ENCODE measurements at places on chromosomes 12 and 14.

GRCh38 chr14:73661872-73662271 lies 17.1 kb downstream of the DNAL1 start:
- no peak for DNase-seq

- DNase-seq: no peak
Measured at GRCh38 chr12:60872850-60873713, 1277.3 kb downstream of the SLC16A7 start.

- no peak for DNase-seq
Measured at GRCh38 chr12:25810683-25811082, 147.8 kb upstream of the RASSF8 start.

GRCh38 chr14:105492031-105492970 lies 1.3 kb downstream of the TEDC1 start:
- DNase-seq: no peak

GRCh38 chr12:50542448-50542847 lies 37.7 kb downstream of the DIP2B start:
- DNase-seq: no peak

DNA sequence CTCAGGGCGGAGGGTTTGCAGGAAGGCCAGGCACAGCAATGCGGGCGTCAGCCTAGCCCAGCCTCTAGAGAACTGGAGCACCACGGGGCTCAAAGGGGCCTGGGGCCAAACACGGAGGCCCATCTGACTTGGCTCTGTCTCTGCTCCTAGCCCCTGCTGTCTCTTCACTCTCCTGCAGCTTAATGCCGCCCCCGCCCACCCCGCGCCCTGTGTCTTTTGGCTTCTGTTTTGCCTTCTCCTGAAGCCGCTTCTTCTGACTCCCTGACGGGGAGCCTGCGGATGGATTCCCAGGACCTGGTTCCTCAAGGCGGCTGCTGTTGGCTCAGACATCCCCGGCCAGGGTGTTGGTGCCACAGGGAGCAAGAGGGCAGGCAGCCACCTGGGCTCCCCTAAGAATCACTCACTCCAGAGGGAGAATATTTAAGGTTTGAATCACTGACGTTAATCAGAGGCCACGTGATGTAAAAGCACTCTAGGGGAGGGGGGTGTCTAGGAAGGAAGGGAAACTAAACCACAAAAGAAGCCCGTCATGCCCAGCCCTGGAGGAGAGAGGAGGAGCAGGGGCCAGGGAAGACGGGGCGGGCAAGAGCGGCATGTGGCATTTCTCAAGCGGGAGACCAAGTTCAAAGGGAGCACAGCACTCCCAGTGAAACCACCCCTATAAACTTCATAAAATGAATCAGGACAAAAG lies 36.9 kb upstream of the PRMT8 start:
- DNase-seq: no peak

- no peak for DNase-seq
Measured at GRCh38 chr12:68481181-68481941, 129.3 kb upstream of the RAP1B start.

GRCh38 chr14:66600416-66600815 lies 92.5 kb downstream of the GPHN start:
- no peak for DNase-seq

DNA sequence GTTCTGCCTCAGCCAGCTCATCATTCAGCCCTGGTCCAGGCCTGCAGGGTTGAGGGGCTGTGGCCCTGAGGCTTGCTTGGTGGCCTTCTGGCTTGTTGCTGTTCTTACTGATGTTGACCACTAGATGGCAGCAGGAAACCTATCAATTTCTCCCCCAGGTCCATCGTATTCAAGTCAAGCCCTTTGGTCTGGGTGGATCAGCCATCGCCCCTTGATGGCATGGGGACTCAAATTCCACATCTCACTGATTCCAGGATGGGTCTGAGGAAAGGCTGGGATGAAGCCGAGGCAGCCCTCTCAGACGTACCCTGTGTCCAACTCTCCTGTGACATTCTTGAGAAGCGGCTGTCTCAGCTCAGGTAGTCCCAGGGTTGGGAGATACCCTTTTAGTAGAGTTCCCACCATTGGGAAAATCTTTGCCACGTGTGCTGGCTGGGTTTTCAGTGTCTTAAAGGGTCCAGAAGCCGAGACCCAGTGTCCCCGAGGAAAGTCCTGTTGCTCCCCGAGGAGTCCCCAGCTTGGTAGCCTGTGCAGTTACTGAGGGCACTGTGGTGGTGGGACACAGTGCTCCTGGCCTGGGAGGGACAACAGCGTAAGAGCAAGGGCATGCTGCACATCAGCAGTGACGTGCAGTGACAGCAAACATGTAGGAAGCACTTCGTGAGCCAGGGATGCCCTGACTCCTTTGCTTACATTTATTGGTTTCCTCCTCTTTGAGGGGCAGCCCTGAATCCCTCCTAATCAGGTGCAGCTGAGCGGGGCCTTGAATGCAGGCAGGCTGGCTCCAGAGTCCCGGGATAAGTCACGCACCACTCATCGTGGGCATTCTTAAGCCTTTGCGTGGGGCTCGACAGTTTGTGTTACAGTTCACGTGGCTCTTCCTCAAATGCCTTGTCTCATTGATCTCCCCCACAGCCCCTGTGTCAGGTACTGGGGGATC lies 58.6 kb downstream of the TSPAN9 start:
- DNase-seq: no peak

GRCh38 chr14:101475456-101476257 lies 85.6 kb upstream of the DIO3 start:
- DNase-seq: no peak

GRCh38 chr14:50025776-50026175 lies 90.6 kb downstream of the VCPKMT start:
- DNase-seq: no peak

DNA sequence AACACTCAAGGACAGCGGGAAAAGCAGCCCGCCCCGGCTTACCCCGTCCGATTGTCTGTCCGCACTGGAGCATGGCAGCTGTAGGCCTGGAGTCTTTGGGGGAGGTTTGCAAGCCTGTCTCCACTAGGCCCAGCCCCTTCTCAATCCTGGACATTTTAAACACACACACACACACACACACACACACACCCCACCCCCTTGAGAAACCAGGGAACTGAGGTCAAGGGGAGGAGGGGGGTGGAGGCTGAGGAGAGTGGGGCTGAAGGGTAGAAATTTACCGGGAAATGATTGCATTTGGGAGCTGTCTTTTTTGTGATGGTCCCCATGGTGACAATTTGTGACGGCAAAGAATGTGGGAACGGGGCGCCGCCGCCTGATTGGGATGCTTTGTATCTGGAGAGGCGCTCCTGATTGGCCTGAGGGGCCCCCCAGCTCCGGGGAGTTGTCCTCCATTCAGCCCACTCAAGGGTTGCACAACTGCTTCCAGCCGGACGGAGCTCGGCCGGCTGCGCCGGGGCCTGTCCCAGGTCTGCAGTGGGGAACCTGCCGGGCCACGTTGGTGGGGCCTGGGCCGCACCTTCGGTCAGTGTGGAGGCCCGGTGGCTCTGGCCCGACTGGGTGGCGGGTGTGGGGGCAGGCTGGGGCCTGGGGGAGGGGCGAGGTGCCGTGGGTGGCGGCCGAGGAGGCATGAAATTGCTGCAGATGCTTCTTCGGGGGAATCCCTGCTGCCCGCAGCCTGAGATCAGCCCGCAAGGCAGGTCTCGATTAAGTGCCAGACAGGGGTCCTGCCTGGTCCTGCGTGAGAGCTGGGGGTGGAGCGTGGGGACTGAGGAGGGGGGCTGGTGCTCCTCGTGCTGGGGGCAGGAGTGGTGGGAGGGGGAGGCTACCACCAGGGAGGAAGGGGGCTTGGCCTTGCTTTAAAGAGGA lies at the start of gene FAM181A:
Gene FAM181A (plus strand): TSS at position 472 of the 927 bp plus-strand sequence. CDS start 942 bp downstream, outside the sequence.
- DNase-seq: no peak

GRCh38 chr12:106245767-106246166 lies 2.1 kb downstream of the CKAP4 start:
- no peak for DNase-seq

DNA sequence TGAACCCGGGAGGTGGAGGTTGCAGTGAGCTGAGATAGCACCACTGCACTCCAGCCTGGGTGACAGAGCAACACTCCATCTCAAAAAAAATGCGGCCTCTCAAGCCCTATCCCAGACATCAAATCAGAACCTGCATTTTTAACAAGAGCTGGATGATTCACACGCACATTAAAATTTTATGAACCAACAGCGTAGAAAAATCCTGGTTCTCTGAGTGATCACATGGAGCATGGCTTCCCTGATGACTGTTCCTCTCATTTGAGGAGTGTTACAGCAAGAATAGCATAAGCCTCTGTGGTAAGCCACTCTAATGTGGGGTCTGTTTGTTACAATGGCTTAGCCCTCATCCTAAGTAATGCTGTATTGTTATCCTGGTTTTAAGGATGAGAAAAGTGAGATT lies 163.6 kb downstream of the BRMS1L start:
- no peak for DNase-seq

GRCh38 chr14:71923513-71923912 lies 8.7 kb upstream of the RGS6 start:
- no peak for DNase-seq

DNA sequence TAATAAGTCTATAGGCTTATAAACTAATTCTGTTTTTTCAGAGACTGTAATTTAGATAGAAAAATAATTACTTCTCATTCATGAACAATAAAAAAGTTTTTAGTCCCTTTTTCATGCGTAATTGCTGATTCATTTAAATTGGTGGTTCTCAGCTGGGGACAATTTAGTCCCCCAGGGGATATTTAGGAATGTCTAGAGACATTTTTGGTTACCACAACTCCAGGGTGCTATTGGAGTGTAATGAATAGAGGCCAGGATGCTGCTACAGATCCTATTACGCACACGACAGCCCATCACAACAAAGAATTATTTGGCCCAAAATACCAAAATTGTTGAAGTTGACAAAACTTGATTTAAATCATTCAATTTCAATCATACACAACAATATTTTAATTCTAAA lies 22.8 kb upstream of the VCPKMT start:
- no peak for DNase-seq

GRCh38 chr14:89417465-89418225 lies 612 bp upstream of the FOXN3 start:
- peak; percentile 33 for DNase-seq

GRCh38 chr12:91685917-91686316 lies 459.7 kb downstream of the BTG1 start:
- no peak for DNase-seq

DNA sequence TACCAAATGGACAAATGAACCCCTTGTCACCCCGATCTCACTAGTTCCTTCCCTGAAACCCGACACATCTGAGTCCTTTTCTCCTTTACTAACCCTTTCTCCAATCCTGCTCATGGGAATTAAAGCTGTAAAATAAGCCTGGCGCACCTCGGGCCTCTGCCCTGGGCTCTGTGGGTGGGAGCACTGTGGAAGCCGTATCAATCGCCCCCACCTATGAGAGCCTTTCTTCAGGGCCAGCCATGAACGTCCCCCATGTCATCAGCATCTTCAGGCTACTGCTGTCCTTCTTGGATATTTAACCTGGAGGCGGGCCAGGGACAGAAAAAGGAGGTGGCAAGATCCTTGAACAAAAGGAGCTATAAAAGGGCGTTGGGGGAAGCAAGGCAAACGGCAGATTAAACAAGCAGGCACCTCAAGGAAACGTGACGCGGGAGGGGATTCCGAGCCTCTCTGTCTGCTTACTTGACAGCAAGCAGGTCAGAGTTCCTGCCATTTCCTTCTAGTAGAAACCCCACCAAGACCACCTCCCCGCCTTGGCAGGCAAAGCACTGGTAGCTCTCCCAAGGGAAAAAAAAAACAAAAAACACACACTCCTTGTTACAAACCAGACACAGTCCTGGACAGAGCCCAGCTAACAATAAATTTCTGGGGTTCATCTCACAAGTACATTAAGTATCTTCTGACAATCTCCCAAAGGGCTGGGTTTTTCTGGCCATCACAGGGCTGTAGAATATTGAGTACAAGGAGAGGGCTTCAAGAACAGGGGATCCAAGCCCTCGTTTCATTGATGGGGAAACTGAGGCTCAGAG lies 62.9 kb downstream of the DPF3 start:
- DNase-seq: no peak

DNA sequence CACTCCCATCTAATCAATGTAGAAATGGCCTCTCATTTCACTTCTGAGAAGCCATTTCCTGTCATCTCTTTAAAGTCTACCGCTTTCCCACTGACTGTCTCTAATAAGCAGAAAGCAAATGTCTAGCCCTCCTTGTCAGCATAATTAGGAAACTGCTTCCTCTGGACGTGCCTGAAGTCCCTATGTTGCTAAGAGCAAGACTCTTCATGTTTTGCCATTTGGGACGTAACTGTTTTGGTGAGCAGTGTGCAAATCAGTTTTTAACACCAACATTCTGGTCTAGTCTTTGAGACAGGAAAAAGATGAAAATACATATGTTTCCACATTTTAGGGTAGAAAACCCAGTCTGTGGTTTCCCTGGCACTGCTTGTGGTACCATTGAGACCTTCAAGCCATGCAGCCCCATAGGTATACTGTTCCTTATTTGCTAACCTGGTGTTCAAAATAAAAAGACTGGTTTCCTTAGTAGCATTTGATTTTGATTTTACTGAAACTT lies 22.2 kb downstream of the IFNG start:
- no peak for DNase-seq

GRCh38 chr14:80278293-80279023 lies 67.2 kb upstream of the DIO2 start:
- no peak for DNase-seq

GRCh38 chr12:89238593-89238992 lies 113.7 kb downstream of the DUSP6 start:
- no peak for DNase-seq

GRCh38 chr14:89134640-89135039 lies 282.4 kb downstream of the FOXN3 start:
- no peak for DNase-seq

DNA sequence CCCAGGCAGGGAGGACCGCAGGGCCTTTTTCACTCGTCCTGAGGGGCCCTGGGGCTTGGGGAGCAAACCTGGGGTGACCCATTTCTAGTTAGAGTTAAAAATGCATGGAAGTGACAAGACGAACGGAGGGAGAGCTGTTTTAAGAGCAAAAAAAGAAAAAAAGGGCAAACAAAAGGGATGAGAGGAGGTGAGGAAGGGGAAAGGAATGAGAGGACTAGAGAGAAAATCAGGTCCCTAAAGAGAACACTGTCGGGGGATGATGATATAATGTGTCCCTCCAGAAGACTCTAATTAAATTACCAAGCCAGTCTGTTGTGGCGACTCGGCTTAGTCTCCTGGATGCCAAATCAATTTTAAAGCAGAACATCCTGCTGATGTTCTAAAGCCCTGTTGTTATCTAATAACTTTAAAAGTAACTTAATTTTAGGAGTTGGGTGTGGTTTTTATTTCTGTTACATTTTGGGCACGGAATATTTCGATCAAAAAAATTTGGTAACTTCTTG lies 1.1 kb downstream of the ANO6 start:
- no peak for DNase-seq

Data from T-helper 9 cell (primary cell).